Choroid plexus epithelial cell (primary cell): ENCODE measurements at places on chromosomes 13 and 19.
A peak's percentile ranks its signal among the peaks of the same experiment; 100 is the strongest.

DNA sequence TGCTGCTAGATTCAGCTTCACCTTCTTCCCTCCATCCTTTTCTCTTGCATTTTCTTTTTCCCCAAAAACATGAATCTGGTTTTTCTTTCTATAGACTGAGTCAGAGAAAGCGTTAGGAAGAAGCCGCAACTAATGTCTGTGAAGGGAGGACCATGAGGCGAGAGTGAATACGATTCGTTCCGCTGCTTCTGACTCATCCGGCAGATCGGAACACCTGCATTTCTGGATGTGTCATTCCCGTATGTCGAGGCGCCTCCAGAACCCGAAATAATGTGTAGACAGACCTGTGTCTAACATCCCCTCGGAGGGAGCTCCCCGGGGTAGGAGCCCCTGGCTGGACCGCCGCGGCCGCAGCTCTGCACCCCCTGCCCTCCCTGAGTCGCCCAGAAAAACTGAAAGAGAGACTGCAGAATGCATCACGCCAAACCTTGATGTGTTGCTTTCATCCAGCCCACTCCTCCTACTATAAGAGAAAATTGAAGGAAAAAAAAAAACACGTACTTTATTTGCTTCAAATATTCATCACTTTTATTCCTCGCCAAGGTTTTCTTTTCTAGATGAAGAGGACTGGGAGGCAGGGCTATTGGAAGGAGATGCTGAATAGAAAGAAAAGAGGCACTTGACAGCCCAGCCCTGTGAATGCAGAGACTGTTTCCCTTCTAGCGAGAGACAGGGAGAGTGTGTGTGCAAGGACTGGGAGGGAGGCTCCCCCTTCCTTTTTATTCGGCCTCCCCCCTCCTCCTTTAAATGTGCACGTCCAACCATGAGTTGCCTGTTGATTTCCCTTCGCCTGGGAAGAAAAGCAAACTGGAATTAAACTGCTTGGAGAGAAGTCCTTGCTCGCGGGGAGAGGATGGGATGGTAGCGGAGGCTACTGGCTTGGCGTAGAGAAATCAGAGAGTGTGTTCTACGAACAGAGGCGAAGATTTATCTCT, 616 bp upstream of the PCDH17 start:
- no peak for DNase-seq

DNA sequence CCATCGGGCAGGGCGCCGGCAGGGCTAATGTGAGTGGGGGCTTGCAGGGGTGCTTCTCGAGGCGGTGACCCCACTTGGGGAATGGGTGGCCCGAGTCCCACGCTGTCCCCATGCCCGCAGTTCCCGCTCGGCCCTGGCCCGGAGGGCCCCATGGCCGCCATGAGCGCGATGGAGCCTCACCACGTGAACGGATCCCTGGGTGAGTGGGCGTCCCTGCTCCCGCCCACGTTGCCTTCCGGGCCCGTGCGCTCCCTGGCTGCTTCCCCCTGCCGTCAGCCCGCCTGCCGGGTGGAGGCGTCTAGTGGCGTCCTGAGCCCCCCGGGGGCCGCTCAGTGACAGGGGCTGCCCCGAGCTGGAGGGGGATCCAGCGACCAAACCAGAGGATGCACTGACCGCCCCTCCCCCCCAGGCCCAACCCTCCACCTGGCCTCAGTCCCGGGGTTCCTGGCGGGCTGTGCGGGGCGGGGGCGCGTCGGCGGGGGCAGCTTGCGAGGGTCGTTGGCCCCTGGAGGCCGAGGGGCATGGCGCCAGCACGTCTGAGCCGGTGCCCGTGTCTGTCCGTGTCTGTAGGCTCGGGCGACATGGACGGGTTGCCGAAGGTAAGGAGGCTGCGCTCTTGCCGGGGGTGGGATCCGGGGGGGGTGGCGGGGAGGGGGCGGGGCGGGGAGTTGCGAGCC, 4.8 kb downstream of the ISYNA1 start:
- no peak for DNase-seq

- no peak for DNase-seq
Observed at GRCh38 chr19:58328999-58329398, 2.2 kb downstream of the ZSCAN22 start.

GRCh38 chr13:94548821-94549231, 47.1 kb downstream of the TGDS start:
- peak; percentile 55 for DNase-seq
